ENCODE measurements at places on chromosomes 11 and 22.

GRCh38 chr11:78209478-78209877 lies 20.8 kb downstream of the USP35 start:
- no peak overlapping the region for H3K4me3 ChIP-seq
- H3K36me3 ChIP-seq, result peaks cover 28% of the 10 kb centered on the region
- H3K4me1 ChIP-seq, result no peaks in the 10 kb centered on the region
- H3K27ac ChIP-seq, result no peak overlapping the region

- DNase-seq, result peak; percentile 69
- no peak overlapping the region for H3K4me3 ChIP-seq
- H3K27me3 ChIP-seq, result no peaks in the 10 kb centered on the region
- H3K4me1 ChIP-seq, result peaks cover 3% of the 10 kb centered on the region
These were observed 4.6 kb downstream of the PRR5L start for GRCh38 chr11:36300650-36301049.

- no peaks in the 10 kb centered on the region for H3K36me3 ChIP-seq
- H3K27ac ChIP-seq, result no peak overlapping the region
- H3K4me1 ChIP-seq, result no peaks in the 10 kb centered on the region
- H3K27me3 ChIP-seq, result no peaks in the 10 kb centered on the region
- no peak overlapping the region for H3K4me3 ChIP-seq
These were observed 28.5 kb downstream of the AASDHPPT start for GRCh38 chr11:106105986-106106385.

- H3K4me1 ChIP-seq, result no peaks in the 10 kb centered on the region
- no peak overlapping the region for H3K27ac ChIP-seq
- peaks cover 4% of the 10 kb centered on the region for H3K36me3 ChIP-seq
These were observed 62.1 kb upstream of the B3GNT6 start for GRCh38 chr11:76972051-76972450.

DNA sequence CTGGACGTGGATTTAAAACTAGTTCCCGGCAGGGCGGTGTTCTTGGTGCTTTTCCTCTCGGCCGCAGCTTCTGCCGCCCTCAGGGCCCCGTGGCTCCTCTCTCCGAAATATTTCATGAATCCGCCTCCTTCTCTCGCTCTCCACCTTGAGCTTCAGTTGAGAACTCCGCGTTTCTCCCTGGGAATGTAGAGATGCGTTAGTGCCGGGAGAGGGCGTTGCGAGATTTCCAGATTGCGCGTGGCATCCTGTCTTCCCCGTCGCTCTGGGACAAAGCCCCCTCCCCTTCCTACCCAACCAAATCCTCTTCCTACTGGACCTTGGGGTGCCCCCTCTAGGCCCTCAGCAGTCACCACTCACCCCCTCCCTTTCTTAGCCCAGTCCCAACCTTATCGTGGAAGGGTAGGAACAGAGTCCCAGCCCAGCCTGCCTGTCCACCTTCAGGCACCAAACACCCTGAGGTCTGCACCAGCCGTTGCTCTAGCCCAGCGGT lies 15.5 kb upstream of the RAC2 start:
- no peaks in the 10 kb centered on the region for H3K36me3 ChIP-seq
- H3K4me1 ChIP-seq, result no peaks in the 10 kb centered on the region
- peaks cover 28% of the 10 kb centered on the region for H3K27me3 ChIP-seq
- H3K27ac ChIP-seq, result no peak overlapping the region
- no peak overlapping the region for H3K4me3 ChIP-seq
- peak; percentile 52 for DNase-seq

GRCh38 chr11:5992604-5993251 lies 5.9 kb upstream of the OR52L1 start:
- no peaks in the 10 kb centered on the region for H3K4me1 ChIP-seq
- no peak overlapping the region for H3K27ac ChIP-seq
- no peak overlapping the region for H3K4me3 ChIP-seq
- H3K27me3 ChIP-seq, result no peaks in the 10 kb centered on the region
- no peak for DNase-seq

DNA sequence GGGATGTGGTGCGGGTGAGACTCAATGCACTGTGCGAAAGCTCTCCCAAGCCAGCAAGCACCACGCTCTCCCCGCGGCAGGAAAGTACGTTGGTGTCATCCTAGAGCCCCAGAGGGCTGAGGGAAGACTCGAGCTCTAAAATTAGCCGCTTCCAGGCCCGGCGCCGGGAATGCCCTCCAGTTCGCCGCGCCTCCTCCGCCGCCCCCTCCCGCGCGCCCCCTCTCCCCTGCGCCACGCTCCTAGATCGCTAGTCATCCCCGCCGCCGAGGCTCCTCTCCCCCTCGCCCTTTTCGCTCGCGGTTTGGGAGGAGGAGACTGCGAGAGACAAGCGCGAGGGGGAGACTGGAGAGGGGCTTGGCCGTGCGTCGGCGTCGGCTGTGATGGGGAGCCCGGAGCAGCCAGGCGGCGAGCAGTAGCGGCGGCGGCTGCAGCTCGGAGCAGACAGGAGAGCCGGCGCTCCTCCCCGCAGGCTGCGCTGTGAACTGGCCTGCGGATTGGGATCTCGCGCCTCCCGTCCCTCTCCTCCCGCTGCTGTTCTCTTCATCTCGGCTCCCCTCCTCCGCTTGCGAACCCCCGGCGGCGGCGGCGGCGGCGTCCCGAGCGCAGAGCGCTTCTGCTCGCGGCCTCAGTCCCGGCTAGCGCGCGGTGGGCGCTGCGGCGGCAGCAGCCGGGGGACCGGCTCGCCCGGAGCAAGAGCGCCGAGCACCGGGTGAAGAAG lies at the start of gene FAT3:
TSS of gene FAT3 (plus strand) at position 412 of the 718 bp plus-strand sequence. CDS start 127,295 bp downstream, outside the sequence.
- peak within 1 kb of the TSS; percentile 11 for H3K27ac ChIP-seq
- H3K36me3 ChIP-seq, result no peaks in the 10 kb centered on the region
- no peaks in the 10 kb centered on the region for H3K4me1 ChIP-seq
- H3K27me3 ChIP-seq, result peaks cover 46% of the 10 kb centered on the region

DNA sequence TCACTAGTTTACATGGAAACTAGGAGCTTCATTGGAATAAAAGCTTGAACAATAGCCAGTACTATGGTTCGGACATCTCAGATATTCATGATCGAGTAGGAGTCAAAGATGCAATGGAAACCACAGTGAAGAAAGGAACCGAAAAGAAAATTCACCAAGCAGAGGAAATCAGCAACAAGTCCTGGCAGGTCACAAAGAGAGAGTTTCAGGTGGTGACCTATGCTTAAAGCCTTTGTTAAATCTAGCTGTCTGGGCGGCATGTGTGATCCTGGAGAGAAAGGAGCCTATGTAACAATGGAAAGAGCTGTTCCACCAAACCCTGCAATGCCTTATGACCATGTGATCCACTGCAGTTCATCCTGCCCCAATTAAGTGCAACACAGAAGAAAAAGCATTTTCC lies 68.9 kb upstream of the POU2AF2 start:
- no peaks in the 10 kb centered on the region for H3K27me3 ChIP-seq
- no peak for DNase-seq
- no peaks in the 10 kb centered on the region for H3K4me1 ChIP-seq
- H3K27ac ChIP-seq, result no peak overlapping the region
- no peaks in the 10 kb centered on the region for H3K36me3 ChIP-seq

- DNase-seq, result peak; percentile 51
- H3K27ac ChIP-seq, result no peak overlapping the region
- H3K4me3 ChIP-seq, result no peak overlapping the region
- H3K36me3 ChIP-seq, result no peaks in the 10 kb centered on the region
- H3K4me1 ChIP-seq, result peaks cover 4% of the 10 kb centered on the region
These were observed 53.3 kb downstream of the IGLL1 start for GRCh38 chr22:23526596-23527316.
